Stimulated activated CD8-positive, alpha-beta memory T cell treated with anti-CD3 and anti-CD28 coated beads, Interleukin-2, amount 100 ng/mL, for 1 hour (primary cell): ENCODE measurements at places on chromosomes 5 and 9.

GRCh38 chr9:4618700-4619099 lies 43.4 kb upstream of the PLPP6 start:
- no peak for DNase-seq

- no peak for DNase-seq
Observed at GRCh38 chr5:1853531-1853930, 29.2 kb downstream of the IRX4 start.

GRCh38 chr5:76691467-76692273 lies 24.3 kb upstream of the F2R start:
- no peak for DNase-seq

GRCh38 chr5:162496100-162496808 lies 428.7 kb downstream of the GABRG2 start:
- no peak for DNase-seq

- DNase-seq: no peak
Observed at GRCh38 chr5:124444147-124444775, 302.2 kb downstream of the ZNF608 start.

GRCh38 chr9:136759436-136760325 lies 1.6 kb upstream of the LCN8 start:
- no peak for DNase-seq

- DNase-seq: no peak
Observed at GRCh38 chr9:76213751-76214150, 180.5 kb downstream of the RFK start.

GRCh38 chr5:76723906-76724305 lies 8.0 kb downstream of the F2R start:
- no peak for DNase-seq

- DNase-seq: no peak
Observed at GRCh38 chr5:134268019-134268601, 42.2 kb upstream of the PPP2CA start.

- DNase-seq: no peak
Observed at GRCh38 chr5:107235167-107235566, 435.6 kb downstream of the EFNA5 start.

DNA sequence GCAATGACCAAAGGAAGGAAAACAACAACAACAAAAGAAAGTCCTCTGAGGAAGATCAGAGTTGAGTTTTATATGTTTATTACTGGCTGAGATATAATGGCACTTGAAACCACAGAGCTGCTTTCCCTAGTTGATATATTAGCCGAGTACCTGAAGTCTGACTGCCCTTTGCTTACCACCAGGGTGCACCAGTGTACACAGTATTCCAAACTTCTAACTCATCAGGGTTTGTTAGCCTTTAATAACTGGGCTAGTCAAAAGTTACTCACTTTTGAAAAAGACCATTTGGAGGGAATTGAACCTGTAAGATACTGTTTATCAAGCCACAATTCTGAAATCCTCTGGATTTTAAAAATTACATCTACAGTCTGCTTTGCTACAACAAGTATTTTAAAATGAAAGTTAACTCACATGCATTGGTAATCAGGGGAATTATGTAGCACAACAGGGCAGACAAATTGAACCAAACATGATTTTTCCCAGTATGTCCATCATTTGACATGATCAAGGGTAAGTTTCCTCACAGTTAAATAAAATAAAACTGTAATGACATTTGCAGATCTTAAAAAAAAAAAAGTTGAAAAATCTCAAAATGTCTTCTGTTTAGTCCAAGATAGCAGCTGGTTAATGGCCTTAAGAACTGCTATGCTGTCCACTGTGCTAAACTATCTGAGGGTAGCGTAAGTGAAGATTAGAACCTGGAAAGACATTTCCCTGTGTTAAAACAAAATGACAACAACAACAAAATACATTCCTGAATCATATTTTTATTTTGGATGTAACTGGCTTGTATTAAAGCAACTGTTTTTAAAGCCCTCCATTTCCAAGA lies 57.3 kb upstream of the C6 start:
- DNase-seq: no peak

DNA sequence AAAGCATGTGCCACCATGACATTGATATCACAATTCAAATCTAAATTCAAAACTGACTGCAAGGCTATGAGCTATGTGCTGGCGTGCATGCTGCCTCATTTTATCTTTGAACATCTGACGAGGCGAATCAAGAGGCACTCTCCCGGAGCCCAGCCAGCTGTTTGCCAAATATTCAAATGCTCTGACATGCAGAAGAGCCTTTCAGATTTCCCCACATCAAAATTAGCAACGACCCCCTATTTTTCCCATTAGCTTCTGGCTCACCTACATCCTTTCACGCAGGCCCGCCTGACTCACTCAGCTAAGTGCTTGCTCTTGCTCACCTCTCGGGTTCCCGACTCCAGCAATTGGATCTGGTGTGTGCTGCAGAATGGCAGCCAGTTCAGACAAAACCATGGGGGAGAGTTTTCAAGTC lies 159.0 kb downstream of the NR2F1-AS1 start:
- no peak for DNase-seq

- DNase-seq: no peak
Observed at GRCh38 chr9:137380606-137381005, 42.4 kb downstream of the EXD3 start.

GRCh38 chr5:74647096-74647495 lies 6.6 kb upstream of the ENC1 start:
- DNase-seq: no peak

- no peak for DNase-seq
Observed at GRCh38 chr9:85715587-85715986, 26.2 kb downstream of the AGTPBP1 start.

DNA sequence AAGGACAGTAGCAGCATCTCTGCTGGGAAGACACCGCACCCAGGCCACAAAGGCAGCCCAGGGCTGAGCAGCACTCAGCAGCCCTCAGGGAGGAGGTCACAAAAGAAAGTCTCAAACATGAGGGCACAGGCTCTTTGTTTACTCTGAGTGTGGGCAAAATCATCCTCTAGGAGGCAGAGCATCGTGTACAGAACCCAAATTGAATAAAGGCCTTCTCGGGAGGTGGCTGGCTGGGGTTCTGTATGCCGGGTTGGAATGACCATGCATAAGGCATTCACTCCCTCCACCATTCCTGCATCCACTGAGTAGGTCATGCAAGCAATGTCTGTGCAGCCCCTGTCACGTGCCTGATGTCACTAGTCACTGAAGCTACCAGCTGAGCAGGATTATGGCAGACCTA lies 412.8 kb downstream of the SPOCK1 start:
- no peak for DNase-seq

DNA sequence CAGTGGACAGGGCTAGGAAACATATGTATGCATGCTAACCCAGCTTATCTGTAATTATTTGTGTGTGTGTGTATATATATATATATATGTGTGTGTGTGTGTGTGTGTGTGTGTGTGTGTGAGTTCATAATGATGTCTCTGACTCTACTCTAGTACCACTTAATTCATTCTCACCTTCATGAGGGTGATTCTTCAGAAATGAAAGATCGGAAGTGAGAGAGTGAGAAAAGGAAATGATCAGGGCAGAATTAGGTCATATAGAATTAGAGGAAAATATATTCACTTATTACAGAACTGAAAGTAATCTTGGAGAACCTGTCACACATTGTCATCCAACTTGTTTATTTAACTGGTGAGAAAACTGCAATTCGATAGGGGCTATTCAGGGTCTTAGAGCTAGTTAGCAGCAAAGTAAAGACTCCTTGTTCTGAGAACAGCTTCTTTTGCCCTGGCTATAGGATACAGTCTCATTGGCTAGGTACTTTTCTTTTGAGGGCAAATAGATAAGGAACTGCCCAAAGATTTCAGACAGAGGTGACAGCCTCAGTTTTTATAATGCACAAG lies 58.8 kb downstream of the C9orf153 start:
- no peak for DNase-seq

DNA sequence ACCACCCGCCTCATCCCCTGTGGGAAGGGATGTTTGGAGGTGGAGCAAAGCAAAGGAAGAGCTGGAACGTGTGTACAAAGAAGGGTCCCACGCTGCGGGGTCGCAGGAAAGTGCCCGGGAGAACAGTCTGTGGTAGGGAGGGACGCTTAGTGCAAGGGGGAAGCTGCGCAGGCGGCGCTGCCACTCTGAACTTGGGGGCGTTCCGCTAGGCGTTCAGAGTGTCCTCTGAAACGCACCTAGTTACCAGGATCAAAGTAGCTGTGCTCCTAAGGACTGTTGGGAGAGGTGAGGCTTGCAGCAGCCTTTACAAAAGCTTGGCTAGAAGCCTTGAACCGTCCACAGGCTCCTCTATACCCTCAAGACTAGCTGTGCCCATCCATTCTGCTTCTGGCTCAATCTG lies 29.3 kb upstream of the PDE8B start:
- DNase-seq: no peak

DNA sequence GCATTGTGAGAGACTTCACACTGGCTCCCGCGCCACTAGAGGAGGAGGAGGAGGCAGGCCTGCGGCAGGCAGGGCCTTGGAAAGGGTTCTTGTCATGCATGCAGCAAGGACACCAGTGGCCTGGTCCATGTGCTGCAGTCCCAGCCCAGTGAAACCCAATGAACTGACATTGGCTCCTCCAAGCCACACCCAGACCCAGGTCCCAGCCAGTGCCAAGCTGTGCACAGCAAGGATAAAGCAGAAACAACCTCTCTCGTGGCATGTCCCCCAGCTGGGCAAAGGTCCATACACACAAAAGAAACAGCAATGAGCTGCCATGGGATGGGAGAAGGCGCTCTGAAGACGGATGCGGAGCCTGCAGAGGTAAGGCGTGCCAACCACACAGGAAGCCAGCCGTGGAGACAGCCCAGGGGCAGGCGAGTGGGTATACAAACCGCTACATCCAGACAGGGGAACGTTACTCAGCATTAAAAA lies 89.2 kb downstream of the SEMA4D start:
- peak; percentile 53 for DNase-seq

DNA sequence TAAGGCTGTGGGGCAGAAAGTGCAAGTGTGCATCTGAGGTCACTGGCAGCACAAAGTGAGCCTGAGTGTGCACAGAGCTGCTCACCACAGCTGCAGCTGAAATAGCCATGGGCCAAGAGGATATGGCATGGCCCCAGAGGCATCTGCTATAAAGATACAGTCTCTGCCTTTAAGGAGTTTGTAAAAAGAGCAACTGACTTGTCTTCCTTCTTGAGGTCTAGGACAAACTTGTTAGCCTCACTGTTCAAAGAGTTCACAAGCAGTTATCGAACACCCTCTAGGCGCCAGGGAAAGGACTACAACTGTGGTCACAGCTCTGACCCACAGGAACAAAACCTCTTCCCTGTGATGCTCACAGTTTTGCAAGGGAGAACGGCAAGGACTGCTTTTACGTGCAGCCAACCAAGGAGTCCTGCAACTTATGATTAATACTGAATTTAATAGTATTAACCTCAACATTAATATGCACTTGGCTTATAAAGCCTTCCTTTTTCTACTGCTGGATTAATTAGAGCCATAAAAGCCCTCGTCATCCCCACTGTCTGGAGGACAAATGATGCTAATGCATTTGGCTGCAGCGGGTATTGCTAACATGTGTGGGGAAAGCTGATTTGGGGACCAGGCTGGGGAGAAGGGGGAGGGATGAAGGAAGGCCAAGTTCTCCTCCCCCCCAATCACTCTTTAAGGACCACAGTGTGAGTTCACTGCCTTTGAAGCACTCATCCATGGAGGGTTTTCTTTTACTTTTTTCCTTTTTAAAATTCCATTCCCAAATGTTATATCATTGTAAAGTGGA lies 189.8 kb upstream of the TRIM32 start:
- no peak for DNase-seq

DNA sequence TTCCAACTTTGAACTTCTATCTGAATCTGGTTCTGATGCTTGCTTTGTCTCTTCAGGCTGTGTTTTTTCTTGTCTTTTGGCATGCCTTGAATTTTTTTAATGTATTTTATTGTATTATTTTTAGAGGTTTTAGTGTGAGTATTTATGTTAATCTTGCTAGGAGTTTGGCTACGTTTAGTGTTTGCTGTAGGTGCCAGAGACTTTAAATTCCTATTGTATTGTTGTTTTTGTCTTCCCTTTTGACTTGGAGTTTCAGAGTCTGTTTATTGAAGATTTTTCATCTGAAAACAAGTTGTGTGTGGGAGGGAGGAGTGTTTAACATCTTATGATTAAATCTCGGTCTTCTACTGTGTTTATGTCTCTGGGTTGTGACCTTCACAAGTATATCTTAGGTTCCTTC lies 956.8 kb downstream of the TLE1 start:
- DNase-seq: no peak

- no peak for DNase-seq
Observed at GRCh38 chr5:53478411-53479044, 1.9 kb upstream of the FST start.

GRCh38 chr5:34674187-34674586 lies 18.1 kb downstream of the RAI14 start:
- no peak for DNase-seq

GRCh38 chr9:32867601-32868204 lies 84.4 kb downstream of the TMEM215 start:
- no peak for DNase-seq

GRCh38 chr5:14355391-14355790 lies 212.2 kb downstream of the TRIO start:
- no peak for DNase-seq

DNA sequence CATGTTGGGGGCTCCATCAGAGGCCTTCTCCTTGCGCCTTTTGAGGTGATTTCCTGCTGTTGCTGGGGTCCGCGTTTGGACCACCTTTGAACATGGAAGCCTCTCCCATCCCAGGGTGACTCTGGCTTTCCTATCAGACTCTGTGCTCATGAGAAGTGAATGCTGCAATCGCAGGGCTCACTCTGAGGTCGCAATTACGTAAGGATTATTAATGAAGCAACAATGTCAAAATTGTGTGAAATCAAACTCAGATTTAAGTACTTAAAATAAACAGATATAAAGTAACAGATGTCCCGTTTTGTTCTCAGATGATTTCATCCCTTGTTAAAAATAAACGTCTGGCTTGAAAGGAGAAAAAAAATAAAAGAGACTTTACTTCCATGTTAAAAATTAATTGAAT lies 634.2 kb downstream of the BNC2 start:
- DNase-seq: no peak

DNA sequence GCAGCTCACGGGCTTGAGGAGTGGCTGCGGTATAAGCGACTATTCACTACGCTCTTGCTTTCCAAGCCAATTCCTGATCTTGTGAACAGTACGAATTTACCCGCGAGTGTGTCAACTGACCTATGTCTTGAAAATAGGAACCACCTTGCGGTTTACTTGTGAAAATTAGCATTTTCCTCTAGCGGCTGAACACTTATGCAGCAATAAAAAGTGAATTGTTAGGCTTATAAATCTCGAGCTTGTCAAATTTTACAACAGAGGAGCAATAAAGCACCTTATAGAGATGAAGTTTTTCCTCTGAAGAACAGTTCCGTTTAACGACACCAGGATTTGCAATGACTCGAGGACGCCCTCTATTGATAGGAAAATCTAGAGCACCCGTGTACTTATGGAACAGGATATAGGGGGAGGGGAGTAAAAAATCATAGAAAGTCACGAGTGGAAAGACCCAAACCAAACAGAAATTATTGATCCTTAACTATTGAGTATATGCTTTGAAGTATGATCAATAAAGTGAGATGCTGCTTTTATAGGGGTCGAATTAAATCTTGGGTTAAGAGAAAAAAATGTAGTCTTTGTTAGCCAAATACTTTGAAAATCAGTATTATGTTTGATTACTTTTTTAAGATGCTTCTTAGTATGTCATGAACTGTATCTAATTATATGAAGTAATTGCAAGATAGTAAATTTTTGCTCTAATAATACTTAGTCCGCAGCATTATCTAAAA lies 1.9 kb upstream of the RGMB start:
- DNase-seq: no peak

- no peak for DNase-seq
Observed at GRCh38 chr5:142014911-142015584, 2.2 kb upstream of the GNPDA1 start.

GRCh38 chr9:105127863-105128220 lies 116.6 kb upstream of the SLC44A1 start:
- DNase-seq: no peak
